ENCODE measurements at places on chromosomes 1 and 21. TPM values are rescaled to one million over a fixed set of nuclear protein-coding genes. Genes with fewer than 3 reads are reported as not detected.
A peak's percentile ranks its signal among the peaks of the same experiment; 100 is the strongest.

DNA sequence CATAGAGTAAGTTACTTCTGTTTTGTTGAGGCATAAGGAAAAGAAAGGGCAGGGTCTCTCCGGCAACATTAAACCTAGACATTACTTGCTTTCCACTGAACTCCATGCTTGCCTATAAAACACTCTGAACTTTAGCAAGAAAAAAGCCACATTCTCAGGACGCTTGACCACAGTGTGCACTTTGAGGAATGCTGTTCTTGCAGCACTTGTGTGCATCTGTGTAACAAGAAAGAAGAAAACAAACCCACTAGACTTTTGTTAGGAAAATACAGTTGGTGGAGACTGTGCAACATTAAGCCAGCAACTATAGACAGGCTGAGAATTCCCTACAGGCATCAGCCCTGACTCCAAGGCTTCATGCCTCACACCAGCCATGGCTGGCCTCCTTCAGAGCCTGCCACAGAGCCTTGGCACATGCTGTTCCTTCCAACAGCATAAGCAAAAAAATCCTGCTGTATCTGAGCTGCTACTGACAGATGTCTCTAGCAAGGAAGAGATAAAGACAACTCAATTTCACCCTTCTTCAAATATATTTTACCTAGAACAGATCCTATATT is 5.8 kb downstream of the PDZK1 start:
- no peaks in the 10 kb centered on the region for H3K36me3 ChIP-seq
- H3K4me1 ChIP-seq, result peaks cover 10% of the 10 kb centered on the region
- no peak overlapping the region for H3K27ac ChIP-seq
- H3K27me3 ChIP-seq, result no peaks in the 10 kb centered on the region
- no peak for DNase-seq

GRCh38 chr1:177048314-177049069 is 116.0 kb downstream of the ASTN1 start:
- H3K27ac ChIP-seq, result no peak overlapping the region
- H3K4me1 ChIP-seq, result no peaks in the 10 kb centered on the region
- no peak overlapping the region for H3K4me3 ChIP-seq

GRCh38 chr1:8776104-8776503 is 41.3 kb downstream of the RERE start:
- no peak overlapping the region for H3K4me3 ChIP-seq
- H3K27me3 ChIP-seq, result no peaks in the 10 kb centered on the region
- DNase-seq, result no peak
- no peaks in the 10 kb centered on the region for H3K36me3 ChIP-seq
- no peak overlapping the region for H3K27ac ChIP-seq

DNA sequence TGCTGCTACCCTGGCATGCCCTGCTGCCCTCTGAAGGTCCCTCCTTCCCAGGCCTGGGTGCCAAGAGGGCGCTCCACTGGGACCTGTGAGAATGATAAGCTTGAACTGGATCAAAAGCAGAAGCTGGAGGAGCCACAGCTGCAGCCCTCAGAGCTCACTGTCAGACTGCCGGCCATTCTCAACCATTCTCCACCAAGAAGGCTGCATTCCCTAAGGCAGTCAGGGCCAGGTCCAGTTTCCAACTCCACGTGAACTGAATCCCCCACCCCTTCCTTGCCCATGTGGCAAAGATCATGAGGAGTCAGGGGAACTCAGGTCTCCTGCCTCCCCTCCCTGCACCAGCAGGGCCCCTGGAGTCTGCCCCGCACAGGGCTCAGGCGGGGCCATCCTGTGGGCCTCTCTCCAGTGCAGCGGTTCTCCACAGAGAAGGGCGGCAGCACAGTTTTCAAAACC is 19.5 kb downstream of the SLC1A7 start:
- H3K4me3 ChIP-seq, result no peak overlapping the region
- no peak for DNase-seq
- no peak overlapping the region for H3K27ac ChIP-seq
- peaks cover 3% of the 10 kb centered on the region for H3K36me3 ChIP-seq

DNA sequence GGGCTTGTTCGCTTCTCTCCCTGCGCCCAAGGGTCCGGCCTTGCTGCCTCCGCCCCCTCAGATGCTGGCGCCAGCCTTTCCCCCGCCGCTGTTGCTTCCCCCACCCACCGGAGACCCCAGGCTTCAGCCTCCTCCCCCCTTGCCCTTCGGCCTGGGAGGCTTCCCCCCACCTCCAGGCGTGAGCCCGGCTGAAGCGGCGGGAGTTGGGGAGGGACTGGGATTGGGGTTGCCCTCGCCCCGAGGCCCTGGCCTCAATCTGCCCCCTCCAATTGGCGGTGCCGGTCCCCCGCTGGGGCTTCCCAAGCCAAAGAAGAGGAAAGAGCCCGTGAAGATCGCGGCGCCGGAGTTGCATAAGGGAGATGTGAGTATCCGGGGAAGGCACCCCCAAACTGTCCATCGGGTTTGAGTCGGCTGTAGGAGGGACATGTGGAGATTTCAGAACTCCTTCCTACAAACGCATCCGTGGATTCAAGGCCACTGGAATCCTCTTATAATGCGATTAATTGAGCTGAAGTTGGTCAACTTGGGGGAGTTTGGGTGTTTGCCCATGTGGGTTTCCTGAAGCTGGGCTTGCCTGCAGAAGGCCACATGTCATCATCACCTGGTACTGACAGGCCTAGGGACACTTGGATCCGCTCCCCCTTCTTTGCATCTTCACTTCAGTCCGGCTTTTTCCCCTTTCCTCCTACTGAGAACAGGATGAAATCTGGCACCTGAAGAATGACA is 707 bp downstream of the PRCC start:
- H3K4me3 ChIP-seq, result no peak overlapping the region
- H3K27me3 ChIP-seq, result no peaks in the 10 kb centered on the region
- peak; percentile 16 for DNase-seq
- H3K4me1 ChIP-seq, result peaks cover 44% of the 10 kb centered on the region
- H3K27ac ChIP-seq, result no peak overlapping the region
- H3K36me3 ChIP-seq, result peaks cover 30% of the 10 kb centered on the region

Gene MROH9
- not detected for total RNA-seq

Gene RGS13
- not detected for total RNA-seq

Gene GRIK3
- total RNA-seq, result not detected

Gene PAPPA2
- total RNA-seq, result 0.05 TPM

DNA sequence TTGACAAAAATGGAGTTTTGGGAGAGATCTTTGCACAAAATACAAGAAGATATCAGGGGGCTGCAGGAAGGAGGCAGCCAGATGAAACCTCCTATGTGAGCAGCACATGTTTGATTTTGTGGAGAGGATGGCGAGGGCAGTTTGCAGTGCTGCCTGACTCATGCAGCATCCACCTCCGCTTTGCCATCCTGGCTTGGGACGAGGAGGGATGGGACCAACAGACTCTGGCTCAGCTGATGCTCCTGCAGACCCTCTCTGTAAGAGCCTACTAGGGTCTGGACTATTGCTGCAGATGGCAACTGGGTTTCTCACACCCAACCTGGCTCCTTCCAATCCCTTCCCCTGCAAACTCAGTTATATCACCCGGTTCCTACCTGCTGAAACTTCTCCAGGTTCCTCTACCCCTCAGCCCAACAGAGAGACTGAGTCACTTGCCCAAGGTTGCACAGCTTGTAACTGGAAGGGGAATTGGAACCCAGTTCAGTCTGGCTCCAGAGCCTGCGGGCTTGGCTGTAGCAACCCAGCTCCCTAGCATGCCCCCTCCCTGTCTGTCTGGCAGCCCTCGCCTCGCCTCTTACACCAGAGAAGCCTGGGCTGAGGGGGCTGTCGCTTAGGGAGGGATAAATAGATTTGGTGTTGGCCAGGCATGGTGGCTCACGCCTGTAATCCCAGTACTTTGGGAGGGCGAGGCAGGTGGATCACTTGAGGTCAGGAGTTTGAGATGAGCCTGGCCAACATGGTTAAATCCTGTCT is 205.8 kb downstream of the PTPRU start:
- peaks cover 18% of the 10 kb centered on the region for H3K4me1 ChIP-seq
- no peak overlapping the region for H3K4me3 ChIP-seq
- H3K36me3 ChIP-seq, result no peaks in the 10 kb centered on the region
- DNase-seq, result no peak
- peaks cover 82% of the 10 kb centered on the region for H3K27me3 ChIP-seq
- H3K27ac ChIP-seq, result no peak overlapping the region

Gene FOXD2
- total RNA-seq, result 0.68 TPM

- peaks cover 17% of the 10 kb centered on the region for H3K27me3 ChIP-seq
- peaks cover 10% of the 10 kb centered on the region for H3K4me1 ChIP-seq
- peak overlapping the region; percentile 84 for H3K4me3 ChIP-seq
- H3K27ac ChIP-seq, result peak overlapping the region; percentile 92
These were observed 561 bp downstream of the KIF2C start for GRCh38 chr1:44740179-44740617.

Gene AADACL4
- not detected for total RNA-seq

DNA sequence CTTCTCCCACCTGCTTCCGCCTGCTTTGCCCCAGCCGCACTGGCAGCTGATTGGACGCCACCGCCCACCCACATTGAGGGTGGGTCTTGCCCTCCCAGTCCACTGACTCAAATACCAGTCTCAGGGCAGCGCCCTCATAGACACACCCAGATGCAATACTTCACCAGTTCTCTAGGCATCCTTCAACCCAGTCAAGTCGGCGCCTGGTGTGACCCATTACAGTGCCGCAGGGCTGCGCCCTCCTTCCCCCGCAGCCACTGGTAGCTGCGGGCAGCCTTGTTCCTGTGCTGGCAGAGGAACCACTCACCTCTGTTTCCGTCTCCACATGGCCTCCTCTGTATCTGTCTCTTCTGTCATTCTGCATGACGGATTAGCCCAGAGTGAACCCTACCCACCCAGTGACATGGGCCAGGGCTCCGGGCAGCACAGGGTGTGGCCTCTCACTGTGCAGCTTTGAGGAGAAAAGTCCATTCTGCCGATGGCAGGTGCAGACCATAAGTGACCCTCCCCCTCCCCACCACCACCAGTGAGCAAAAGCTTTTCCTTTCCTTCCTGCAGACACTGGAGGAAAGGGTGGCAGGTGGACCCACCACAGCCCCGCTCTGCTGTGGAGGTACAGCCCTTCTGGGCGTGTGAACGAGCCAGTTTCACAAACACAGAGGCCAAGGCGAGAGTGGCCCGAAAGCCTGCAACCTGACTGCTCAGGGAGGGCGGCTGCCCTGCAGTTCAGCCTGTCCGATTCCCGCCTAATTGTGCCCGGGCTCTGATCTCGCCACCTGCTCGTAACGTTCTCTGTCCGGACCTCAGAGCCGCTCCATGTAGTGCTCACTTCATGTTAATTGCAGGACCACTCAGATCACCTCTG is 57.1 kb downstream of the FAAP20 start:
- DNase-seq, result no peak
- no peak overlapping the region for H3K4me3 ChIP-seq
- no peak overlapping the region for H3K27ac ChIP-seq
- H3K27me3 ChIP-seq, result no peaks in the 10 kb centered on the region
- H3K4me1 ChIP-seq, result peaks cover 16% of the 10 kb centered on the region

DNA sequence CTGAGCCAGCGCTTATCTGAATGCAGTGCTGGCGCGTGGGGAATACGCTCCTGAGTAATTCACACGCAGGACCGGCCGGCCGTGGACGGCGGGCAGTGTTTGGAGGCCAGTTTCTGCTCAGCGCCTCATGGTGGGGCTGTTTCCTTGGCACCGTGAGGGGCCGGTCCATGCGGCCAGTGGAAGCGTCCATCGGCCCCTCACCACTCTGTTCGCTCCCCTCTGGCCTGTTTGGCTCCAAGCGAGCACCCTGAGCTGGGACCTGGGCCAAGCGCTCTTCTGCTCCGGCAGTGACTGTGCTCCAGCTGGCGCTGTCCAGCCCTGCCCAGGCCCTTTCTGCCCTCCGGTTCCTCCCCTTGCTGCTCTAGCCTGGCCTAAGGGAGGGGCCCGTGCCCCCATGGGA is 16.3 kb upstream of the PLCH2 start:
- H3K27ac ChIP-seq, result no peak overlapping the region
- H3K27me3 ChIP-seq, result peaks cover 30% of the 10 kb centered on the region
- no peaks in the 10 kb centered on the region for H3K4me1 ChIP-seq
- H3K4me3 ChIP-seq, result no peak overlapping the region
- no peaks in the 10 kb centered on the region for H3K36me3 ChIP-seq
- DNase-seq, result no peak

DNA sequence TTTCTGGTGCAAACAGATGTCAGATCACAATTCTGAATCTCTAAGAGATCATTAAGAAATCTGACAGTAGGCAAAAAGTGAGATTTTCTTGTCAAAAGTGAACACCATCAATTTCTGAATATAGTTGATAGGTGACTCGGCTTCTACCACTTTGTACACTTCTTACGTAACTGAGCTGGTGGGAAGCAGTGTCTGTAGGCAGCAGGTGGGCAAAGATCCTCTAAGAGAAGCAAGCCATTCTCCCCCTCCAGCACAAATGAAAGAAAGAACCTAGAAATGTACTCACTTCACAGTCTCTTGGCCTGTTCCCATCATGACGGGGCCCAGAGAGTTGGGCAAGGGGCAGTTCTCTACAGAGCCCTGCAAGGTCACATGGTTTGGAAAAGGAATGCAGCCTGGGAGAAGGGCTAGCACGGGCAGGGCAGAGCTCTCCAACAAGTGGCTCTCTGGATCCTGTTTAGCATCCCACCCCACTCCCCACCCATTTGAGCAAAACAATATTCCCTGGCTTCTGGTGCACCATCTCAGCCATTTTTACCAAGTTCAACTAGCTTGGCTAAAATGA is 412.6 kb downstream of the LTN1 start:
- no peaks in the 10 kb centered on the region for H3K27me3 ChIP-seq
- H3K4me1 ChIP-seq, result no peaks in the 10 kb centered on the region
- H3K27ac ChIP-seq, result no peak overlapping the region
- H3K36me3 ChIP-seq, result no peaks in the 10 kb centered on the region
- no peak for DNase-seq
- H3K4me3 ChIP-seq, result no peak overlapping the region

DNA sequence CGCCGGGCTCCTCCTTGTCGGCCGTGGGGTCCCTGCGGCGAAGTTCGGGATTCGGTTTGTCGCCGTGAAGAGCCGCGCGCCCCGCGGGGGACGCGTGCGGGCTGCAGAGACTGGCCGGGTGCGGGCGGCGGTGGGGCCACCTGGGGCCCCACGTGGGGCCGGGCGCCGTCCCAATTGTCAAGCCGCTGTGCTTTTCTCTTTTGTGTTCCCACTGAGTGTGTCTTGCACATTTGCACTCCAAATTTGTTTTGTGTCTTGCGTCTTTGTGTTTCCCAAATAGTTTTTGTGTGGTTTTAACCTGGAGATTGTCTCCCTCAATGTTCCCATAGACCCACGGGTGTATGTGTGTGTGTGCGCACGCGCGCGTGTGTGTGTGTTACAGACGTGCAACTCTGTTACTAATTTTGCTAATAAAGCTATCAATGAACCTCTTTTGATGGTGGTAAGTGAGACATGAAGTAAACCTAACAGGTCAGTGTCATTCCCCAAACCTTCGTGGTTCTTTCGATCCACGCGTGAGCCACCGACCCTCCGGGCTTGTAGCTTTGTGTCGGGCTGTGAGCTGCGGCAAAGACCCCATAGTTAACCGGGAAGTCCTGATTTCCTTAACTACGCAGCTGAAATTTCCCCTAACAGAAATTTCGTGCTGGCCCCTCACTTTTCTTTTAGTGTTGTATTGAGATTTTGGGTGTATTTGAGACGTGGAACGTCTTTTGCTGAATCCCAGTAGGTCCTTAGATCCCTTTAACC is 708 bp downstream of the PRDM2 start:
- peak overlapping the region; percentile 67 for H3K4me3 ChIP-seq
- H3K27ac ChIP-seq, result peak overlapping the region; percentile 87
- H3K4me1 ChIP-seq, result peaks cover 7% of the 10 kb centered on the region
- DNase-seq, result peak; percentile 14
- peaks cover 17% of the 10 kb centered on the region for H3K36me3 ChIP-seq

- H3K4me3 ChIP-seq, result no peak overlapping the region
- H3K4me1 ChIP-seq, result no peaks in the 10 kb centered on the region
- no peak overlapping the region for H3K27ac ChIP-seq
- H3K27me3 ChIP-seq, result no peaks in the 10 kb centered on the region
- DNase-seq, result no peak
These were observed 190.4 kb downstream of the TTLL7 start for GRCh38 chr1:83808536-83808935.
